CD4-positive, alpha-beta T cell treated with Interleukin-1 beta for 1 hour (primary cell): ENCODE measurements at places on chromosomes 12 and 14.

DNA sequence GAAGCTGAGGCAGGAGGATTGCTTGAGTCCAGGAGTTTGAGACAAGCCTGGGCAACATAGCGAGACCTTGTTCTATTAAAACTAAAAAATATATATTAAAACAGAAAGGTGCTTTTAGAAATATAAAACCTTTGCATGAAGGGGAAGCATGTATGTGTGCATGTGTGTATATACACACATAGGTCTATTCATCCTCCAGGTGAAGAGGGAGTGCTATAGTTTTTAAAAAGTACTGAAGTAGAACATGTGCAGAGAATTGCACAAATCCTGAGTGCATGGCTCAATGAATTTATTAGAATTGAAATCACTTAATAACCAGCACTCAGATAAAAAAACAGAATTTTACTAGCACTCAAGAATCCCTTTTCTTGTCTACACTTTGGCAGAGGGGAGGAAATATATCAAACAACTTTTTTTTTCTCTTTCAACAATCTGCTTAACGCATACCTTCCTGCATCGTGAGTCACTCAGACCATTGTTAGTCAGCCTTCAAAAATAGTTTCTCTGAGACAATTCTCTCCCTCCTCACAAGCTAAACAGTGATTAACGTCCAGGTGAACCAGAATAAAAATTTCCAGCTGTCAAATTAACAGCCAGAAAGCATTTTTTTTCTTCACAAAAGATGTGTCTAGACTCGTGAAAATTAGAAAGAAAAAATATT lies 17.7 kb upstream of the NEDD1 start:
- no peak for DNase-seq

- no peak for DNase-seq
These were observed 68.9 kb upstream of the CISTR start for GRCh38 chr12:53820514-53821306.

- DNase-seq: no peak
These were observed 199.1 kb downstream of the GLT1D1 start for GRCh38 chr12:129052373-129052772.

DNA sequence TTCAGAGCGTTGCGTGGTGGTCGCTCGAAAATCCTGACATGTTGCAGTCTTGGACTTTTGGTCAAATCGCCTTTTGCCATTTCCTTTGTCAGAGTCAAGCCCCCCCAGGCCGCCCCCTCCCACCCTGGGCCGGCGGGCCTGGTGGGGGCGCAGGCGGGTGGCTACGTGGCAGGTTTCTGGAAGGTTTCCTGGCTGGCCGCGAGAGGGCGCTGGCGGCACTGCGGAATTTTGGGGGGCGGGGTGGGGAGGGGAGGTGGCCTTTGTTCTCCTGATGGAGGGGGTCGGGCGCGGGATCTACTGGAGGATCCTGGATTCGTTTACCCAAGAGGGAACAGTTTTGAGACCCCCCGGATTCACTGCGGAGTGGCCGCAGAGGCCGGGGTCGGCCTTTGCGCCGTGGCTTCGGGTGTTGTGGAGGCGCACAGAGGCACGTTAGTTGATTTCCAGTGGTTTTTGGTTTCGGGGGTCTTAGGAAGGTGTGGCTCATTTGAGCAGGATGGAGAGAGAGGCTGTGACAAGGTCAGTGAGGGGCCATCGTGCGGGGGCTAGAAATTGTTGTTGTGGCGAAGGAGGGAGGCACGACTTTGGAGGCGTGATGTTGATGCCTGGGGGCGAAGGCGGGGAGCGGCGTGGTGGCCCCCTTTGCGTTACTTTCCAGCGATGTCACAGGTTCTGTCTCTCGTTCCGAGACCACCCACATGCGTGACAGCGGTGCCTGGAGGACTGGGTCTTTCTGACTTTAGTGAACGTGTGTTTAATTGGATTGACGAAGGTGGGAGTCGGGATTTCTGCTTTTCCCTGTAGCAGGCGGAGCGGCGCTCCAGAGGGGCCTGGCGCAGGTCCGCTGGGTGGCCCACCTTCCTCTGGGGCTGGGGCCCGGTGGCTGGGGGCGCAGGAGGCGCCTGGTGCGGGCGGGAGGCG lies 1.4 kb downstream of the MEG3 start:
- DNase-seq: no peak

GRCh38 chr12:38411426-38411825 lies 94.9 kb downstream of the ALG10B start:
- DNase-seq: no peak

GRCh38 chr12:31626270-31626995 lies 33.1 kb upstream of the ETFBKMT start:
- no peak for DNase-seq

DNA sequence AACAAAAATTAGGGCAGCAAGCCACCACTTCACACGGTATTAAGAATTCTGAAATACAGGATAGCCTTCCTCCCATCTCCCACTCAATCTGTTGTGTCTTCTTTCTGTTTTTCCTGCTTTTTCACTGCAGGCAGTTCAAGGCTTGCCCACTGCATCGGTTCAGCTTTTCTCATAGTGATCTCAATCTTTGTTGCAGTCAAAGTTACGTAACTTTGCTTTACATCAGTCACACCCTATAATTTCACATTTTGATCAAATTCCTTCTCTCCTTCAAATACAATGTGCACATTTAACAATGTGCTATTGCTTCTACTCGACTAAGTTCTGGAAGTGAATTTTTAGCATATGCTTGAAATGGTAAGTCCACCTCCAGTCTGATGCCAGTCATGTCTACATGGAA lies 217.6 kb downstream of the EFCAB11 start:
- DNase-seq: no peak

- no peak for DNase-seq
These were observed 2.9 kb upstream of the AQP6 start for GRCh38 chr12:49969651-49970429.
